ENCODE measurements at places on chromosomes 1 and 21.

DNA sequence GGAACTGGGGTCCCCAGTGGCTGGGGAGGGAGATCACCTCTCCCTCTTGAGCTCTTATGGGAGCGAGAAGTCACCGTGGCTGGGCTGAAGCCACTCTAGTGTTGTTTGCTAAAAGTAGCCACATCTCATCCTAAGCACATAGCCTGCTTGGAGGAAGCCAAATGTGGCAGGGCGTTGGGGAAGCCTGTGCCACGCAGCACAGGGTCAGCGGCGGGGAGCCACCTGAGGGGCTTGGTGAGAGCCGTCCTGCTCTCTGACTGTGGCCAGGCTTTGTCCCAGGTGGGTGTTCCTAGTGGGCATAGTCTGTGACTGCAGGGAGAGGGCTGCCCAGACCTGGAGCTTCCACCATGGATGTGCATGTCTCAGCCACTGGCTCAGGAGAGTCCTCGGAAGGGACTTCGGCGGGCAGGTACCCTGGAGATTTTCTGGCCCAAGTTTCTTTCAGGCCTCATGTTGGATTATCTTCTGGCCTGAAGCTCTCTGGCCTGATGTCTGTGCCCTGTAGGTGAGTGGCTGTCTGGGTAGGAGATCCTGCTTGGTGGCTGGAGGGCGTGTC lies 38.9 kb downstream of the MORN1 start:
- DNase-seq, result no peak

DNA sequence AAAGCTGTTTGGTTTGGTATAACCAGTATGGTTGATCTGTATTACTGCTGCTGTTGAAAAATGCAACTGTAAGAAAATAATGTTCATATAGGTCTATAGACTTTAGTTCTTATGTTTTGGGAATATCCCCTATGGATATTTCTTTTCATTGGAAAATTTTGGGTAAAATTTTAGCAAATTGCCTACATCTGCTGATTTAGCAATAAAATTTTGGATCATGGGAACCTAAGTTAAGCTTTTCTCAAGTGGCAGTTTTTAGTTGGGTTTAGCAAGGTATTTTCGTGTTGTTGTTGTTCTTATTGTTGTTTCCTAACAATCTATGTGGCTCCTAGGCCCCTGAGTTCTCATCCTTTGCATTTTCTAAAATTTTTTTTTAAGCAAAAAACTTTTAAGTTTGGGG lies 167.1 kb downstream of the PHTF1 start:
- DNase-seq, result no peak

DNA sequence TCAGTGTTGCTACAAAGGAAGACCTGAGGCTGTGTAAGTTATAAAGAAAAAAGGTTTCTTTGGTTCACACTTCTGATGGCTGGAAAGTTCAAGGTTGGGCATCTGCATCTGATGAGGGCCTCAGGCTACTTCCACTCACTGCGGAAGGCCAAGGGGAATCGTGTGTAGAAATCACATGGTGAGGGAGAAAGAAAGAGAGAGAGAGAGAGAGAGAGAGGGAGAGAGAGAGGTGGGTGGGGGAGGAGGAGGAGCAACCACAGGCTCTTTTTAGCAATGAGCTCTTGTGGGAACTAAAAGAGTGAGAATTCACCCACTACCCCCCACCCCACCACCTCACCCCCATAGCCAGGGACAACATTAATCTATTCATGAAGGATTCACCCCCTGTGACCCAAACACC lies 59.9 kb downstream of the CLSTN1 start:
- DNase-seq, result peak; percentile 26

DNA sequence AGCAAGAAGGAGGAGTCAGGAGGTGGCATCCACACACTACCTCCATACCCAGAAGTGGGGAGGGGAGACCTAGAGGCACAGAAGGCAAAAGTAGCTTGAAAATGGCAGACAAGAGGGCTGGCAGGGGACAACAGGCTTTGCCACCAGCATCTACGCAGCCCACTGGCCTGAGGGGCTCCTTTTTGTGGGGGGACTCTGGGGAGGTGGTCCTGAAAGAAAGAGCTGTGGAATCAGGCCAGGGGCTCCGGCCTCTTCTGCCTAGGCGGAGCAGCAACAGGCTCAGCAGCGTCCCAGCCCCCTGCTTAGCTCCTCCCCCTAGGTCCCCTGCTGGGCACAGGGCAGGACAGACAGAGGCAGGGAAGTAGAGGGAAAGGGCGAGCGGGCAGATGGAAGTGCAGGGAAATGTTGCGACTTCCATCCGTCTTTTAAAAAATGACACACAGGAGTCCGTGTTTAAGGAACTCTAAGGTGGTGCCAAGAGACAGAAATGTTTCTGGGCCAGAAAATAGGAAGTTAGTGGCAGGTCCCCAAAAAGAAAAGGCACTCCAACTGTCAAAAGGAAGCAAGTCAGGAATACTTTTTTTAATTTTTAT lies 10.0 kb upstream of the LEFTY2 start:
- no peak for DNase-seq

Measured in cardiac septum (tissue), 1 donor.